ENCODE measurements at places on chromosomes 7 and 10.

DNA sequence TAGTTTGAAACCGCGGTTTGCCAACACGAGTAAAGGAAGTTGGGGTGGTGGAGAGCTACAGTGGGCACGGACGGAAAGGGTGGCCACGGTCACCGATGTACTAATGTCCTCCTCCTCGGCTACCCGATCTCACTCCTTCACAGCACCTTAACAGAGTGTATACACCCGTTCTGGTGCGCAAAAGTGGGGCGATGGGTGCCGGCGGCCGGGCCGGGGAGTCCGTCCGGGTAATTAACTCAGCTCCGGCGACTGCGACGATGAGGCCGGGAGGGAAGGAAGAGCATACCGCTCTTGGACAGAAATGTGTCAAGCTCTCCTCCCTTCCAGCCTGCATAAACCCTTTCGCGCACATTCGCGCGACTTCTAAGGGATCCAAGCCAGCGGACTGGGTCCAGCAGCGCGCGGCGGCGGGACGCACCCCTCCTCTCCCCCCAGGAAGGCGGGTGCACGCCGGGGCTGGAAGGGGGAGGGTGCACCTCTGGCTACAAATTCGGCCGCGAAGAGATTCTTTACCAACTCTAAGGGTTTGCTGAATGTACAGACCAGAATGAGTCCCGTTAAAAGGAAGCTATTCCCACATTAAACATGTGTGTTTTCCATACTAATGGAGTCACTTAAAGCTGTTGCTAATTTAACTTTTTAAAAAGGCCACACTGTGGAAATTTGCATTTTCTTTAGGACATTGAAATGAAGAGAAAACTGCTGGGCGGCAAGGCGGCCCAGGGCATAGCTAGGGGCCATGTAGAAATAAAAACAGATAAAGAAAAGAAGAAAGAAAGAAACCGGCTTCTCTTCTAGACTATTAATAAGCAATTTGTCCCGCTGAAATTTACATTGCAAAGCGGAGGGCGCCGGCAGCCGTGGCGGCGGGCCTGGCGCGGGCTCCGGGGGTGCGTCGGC, 6.6 kb upstream of the EBF3 start:
- no peak for DNase-seq

- no peak for DNase-seq
Observed at GRCh38 chr7:44541028-44541869, at the start of gene NPC1L1. NPC1L1 (minus strand) TSS chr7:44541330; CDS start chr7:44541259, 71 bp downstream.

DNA sequence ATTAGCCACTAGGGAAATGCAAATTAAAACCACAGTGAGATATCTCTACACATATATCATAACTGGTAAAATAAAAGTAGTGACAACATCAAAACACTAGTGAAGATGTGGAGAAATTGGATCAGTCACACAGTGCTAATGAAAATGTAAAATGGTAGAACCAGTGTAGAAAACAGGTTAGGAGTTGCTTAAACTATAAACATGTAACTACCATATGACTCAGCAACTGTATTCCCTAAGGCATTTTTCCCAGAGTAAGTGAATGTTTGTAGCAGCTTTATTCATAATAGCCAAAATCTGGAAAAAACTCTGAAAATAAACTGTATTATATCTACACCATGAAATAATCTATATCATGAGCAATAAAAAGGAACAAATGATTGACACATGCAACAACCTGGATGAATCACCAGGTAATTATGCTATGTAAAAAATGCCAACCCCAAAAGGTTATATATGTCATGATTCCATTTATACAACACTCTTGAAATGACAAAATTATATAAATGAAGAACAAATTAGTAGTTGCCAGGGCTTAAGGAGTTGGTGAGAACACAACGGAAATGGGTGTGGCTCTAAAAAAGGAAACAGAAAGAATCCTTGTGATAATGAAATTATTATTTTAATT, 22.8 kb downstream of the SLC25A40 start:
- DNase-seq = no peak

DNA sequence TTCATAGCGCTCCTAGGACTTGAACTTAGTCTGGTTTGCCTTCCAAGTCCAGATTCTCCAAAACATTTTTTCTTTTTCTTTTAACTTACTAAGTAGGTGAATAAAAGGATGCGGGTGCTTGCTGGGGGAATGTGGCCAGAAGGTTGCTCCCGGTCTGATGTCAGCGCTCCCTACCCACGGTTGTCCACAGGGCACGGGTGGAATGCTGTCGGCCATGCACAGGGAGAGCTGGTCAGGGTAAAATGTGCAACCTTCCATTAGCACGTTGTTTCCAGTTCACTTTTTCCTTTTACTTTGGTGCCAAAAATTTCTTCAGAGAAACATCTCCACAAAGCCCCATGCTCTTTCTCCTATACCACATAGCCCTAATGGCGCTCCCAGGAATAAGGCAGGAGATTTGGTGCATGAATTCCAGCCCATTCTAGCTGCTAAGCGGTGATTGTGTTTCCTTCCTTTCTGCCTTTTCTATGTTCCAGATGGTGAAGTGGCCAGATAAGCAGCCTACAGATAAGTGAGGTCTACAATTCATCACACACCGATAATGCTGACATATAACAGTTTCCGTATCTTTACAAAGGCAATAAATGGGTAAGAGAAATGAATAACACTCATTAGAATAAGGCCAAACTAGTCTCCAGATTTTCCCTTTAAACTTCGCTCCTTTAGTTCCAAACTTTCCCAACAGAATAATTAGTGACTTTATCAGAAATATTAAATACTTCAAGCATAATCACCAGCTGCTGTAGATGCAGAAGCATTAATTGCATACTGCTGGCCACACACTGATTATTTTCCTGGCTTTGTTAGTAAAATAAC, 138.3 kb upstream of the FGFR2 start:
- no peak for DNase-seq

DNA sequence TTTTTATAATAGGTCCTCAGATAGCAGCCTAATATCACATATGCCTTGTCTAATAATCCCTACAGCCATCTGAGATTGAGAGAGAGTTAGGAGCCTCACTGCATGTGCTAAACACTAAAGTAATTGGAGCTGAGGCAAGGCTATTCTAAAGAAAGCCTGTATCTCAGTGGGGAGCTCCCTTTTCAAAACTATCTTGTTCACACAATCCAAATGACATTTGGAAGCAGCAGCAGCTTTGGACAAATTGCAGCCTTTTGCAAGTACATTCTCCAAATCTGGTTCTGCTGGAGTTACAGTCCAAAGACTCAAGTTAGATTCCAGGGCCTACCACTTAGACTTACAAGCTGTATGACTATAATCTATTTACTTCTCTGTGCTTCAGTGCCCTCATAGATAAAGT, 104.5 kb downstream of the MACC1 start:
- DNase-seq = no peak

GRCh38 chr10:132459301-132460003, 62.5 kb downstream of the PWWP2B start:
- no peak for DNase-seq

GRCh38 chr7:27243340-27244163, 950 bp downstream of the EVX1 start:
- no peak for DNase-seq

DNA sequence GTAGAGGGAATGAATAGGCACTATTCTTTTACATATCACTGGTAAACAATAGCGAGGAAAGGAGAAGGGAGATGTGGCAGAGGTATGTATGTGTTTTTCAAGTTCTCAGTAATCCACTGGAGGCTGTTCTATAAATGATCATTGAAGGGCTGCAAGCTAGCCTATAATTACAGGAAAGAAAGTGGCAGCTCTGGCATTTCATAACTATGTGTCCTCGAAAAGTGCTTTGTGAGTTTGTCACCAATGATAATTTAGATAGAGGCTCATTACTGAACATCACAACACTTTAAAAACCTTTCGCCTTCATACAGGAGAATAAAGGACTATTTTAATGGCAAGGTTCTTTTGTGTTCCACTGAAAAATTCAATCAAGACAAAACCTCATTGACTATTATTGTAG, 235.1 kb downstream of the FOXP2 start:
- DNase-seq = no peak

GRCh38 chr7:51639661-51640334, 323.2 kb upstream of the COBL start:
- no peak for DNase-seq

DNA sequence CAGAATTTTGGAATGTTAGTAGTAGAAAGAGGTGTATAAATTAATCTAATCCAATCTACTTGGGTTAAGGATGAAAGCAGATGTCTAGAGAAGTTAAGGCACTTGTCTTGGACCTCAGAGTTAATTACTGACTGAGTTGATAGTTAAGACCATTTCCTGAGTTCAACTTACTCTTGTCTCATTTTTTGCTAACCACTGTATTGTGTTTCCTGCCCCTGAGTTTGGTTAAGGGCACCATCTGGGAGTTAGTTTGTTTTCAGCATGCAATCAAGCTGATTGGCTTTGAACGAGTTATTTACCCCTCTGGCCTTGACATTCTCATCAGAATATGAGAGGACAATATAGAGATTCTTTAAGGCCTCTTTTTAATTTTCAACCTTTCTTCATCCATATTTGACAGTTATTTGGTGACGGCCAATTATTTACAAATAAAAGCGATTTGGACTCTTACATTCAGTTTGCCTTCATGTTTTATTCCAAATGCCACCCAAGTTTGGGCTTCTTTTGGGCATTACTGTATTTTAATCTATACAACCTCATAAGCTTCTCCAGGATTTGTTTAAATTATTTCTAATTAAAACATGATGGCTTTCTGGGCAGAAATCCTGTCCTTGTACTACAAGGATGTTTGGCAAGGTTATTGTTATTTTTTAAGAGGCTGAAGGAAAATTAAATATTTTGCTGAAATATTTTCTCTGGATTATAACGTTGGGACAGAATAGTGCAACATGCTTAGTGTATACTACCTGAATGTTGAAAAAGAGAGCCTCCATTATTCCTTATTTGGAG, 225.0 kb downstream of the CACNB2 start:
- no peak for DNase-seq

Measured in DMS 273 treated with DMSO at 0.1 percent for 48 hours (cell line).